Peyer's patch (tissue), 4 donors: ENCODE measurements at places on chromosomes 1 and 21.

GRCh38 chr1:42732126-42732680 is 7.8 kb downstream of the CLDN19 start:
- DNase-seq: no peak

DNA sequence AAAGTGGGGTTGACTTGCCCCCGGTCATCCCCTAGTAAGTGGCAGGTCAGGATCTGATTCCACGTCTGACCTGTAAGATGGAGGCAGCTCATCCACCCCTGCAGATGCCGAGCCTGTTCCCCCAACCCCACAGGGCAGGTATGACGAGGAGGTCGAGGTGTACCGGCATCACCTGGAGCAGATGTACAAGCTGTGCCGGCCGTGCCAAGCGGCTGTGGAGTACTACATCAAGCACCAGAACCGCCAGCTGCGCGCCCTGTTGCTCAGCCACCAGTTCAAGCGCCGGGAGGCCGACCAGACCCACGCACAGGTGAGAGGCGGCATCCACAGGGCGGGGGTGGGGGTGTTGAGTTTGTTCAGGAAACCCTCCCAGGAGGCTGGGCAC is 9.6 kb downstream of the TMEM201 start:
- DNase-seq: no peak

DNA sequence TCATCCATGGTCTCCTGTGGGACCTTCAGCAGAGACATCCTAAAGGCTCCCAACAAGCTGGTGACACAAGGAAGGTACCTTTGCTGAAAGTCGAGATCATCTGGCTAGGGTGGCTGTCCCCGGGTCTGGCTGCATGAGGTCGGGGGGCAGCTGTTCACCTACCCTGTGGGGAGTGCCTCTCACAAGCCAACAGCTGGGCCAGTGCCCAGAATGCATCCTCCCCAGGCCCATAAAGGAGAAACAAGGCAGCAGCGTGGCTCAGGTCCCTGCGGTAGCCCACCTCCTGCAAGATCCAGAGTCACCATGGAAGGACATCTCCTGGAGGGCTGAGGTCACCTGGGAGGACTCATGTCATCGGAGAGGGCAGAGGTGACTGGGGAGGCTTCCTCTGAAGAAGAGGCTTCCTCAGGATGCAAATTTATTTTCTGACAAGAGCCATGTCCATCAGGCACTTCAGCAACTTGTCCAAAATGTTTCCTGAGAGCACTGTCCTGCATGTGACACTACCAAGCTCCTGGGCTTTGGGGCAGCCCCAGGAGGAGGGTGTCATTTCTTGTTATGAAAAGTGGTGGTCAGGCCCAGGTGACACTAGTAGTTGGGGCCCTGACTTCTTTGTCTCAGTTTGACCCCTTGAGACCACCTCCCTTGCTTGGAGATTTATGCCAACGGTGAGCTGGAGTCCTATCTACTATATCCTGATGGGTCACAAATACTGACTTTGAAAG is 6.7 kb upstream of the SMYD3 start:
- no peak for DNase-seq

DNA sequence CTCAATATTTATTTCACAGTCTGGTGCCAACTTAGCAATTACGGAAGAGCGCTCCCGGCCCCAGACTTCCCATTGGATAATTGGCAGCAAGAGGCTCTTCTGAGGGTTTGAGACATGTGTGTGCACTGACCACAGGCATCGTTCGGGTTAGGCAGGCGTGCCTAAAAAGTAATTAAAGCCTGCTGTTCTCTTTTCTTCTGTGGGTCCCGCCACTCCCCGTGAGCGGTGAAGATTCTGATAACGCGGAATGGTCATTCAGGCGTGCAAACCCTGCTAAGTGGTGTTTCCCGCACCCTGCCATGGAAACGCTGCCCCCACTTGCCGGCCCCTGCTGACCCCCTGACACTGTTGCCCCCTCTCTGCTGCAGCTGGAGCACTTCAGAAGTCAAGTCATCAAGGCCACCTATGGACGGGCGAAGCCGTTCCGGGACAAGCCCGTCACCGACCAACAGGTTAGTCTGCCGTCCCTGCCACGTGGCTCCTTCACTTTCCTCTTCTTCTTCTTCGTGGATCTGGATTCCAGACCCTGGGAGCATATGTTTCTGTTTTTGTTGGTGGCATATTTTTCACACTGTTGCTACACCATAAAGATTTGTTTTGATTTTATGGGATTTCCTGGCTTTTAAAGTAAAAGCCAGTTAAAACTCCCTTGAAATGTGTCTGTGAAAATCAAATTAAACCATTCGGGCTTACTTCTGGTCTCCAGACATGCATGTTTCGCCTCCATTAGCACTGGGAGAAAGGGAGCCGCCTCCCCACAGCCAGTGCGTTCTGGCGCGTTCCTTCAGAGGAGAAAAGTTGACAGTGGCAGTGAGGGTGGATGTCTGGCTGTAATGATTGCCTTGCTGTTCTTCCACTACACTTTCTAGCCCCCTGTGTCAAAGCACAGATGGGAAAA is 79.9 kb downstream of the FHAD1 start:
- DNase-seq: no peak

- DNase-seq: no peak
Measured at GRCh38 chr1:63721531-63722189, 52.2 kb upstream of the ROR1 start.

DNA sequence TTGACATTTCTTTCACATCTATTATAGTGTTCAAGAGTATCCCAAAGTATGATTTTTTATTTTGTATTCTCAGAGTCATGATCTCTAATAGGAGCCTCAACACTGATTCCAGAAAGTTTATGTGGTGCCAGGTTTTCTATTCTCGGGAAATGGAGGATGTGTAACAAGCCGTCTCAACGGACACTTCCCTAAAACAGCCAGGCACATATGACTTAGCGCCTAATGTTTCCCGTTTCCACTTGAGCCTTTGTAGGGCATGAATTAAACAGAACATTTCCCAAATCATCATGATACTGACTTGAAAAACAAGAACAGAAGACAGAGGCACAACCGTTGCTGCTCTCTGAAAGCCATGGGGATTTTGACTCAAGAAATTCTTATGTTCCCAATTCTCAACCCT is 8.0 kb downstream of the CYYR1 start:
- DNase-seq: no peak

- DNase-seq: no peak
Measured at GRCh38 chr21:38067086-38067739, 151.0 kb upstream of the KCNJ6 start.

DNA sequence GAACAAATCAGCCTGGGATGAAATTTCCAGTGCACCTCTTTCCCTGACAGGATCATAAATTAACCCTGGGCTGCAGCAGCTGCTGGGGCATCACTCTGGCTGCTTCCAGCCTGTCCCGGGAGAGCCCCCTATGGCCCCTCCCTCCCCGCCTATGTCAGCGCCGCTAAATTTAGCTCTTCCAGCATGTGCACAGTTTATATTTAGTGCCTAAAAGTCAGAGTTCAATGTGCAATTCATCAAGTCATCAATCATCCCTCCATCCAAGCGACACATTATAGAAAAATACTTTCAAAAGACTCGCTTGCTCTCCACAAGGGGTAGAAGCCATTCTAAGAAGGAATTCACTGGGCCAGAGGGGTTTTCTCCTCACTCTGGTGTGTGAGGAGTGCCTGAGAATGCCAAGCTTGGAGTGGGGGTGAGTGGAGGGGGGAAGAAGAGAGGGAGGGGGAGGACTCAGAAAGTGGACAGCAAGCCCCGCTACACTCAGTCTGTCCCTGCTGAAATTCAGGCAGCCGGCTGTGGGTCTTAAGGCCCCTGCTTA is 37.4 kb downstream of the XCL1 start:
- DNase-seq: no peak

GRCh38 chr1:226810681-226811080 is 59.7 kb upstream of the PSEN2 start:
- DNase-seq: no peak

DNA sequence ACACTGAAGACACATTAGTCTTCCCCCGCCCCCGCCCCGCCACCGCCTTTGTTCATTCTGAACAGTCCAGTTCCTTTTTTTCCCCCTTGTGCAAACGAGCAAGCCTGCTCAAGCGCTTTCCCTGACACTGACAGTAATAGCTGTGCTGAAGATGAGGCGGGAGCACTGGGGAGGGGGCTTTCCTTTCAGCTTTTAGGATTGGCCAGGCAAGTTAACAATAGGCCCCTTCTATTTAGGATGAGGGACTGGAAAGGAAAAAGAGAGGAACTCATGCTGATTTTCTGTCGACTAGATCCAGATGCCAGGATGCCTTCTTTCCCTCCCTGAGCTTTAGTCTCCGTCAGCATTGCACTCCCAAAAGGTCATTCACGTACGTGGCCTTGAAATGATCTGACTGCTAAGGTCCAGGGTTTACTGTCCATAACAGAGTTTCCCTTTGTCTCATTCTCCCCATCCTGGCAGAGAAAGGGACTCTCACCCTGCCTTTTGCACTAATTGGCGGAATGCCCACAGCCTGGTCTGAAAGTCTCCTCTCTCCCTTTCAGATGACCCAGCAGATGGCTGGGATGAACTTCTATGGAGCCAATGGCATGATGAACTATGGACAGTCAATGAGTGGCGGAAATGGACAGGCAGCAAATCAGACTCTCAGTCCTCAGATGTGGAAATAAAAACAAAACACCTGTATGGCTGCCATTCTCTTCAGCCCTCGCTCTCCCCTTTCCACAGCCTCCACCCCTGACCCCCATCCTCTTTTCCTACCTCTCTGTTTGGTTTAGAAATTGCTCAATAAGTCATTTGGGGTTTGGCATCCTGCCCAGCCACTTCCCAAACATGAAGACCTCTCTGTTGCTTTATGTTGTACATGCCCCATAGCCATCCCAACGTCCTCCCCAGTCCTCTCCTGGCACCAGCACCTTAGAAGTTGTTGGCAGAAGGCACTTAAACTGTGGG is 28.6 kb upstream of the ZFP69B start:
- DNase-seq: no peak

GRCh38 chr1:76170084-76170483 is 95.5 kb downstream of the ST6GALNAC3 start:
- DNase-seq: no peak

DNA sequence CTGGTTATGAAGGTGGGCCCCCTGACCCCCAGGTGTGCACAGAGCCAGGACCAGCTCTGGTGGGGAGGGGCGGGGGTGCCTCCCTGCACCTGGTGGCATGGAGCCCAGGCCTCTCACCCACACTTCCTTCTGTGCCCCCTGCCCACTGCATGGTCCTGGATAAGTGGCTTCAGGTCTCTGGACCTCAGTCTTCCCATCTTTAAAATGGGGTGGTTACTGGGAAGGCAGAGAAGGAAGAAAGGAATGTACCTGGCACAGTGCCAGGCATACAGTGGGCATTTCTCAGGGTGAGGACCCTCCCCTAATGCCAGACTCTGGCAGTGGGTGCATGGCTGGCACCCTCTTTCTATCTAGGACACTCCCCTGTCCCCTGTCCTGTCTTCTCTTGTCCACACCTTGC is 7.5 kb downstream of the CLCNKA start:
- no peak for DNase-seq

- DNase-seq: no peak
Measured at GRCh38 chr21:20404915-20405314, 593.3 kb upstream of the NCAM2 start.

GRCh38 chr1:155424091-155424490 is 103.4 kb downstream of the RUSC1 start:
- no peak for DNase-seq

- DNase-seq: no peak
Measured at GRCh38 chr1:216258386-216258785, 164.9 kb downstream of the USH2A start.

DNA sequence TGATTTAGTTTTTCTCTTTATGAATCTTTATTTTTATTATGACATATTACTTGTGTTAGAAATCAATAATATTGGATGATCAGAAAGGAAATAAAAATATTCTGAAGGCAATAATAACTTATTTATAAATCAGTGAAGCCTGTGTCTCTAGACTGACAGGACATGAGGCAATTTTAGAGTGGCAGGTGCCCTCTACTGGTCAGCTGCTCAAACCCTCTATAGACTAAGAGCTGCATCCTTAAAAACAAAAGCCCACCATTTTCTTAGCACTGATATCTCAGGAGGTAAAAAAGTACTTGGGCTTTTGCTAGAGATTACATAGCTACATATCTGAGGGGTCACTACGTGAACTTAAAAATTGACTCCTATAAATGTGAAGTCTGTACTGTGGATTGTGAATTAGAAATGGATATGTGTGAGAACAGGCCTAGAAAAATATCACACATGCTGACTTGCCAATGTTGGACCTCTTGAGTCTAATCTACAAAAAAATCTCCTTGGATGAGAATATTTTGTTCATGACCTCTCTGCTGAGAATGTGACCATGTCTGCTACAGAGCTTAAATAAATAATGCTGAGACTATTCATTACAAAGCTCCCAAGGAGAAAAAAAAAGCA is 597.9 kb upstream of the ADAMTS5 start:
- DNase-seq: no peak

DNA sequence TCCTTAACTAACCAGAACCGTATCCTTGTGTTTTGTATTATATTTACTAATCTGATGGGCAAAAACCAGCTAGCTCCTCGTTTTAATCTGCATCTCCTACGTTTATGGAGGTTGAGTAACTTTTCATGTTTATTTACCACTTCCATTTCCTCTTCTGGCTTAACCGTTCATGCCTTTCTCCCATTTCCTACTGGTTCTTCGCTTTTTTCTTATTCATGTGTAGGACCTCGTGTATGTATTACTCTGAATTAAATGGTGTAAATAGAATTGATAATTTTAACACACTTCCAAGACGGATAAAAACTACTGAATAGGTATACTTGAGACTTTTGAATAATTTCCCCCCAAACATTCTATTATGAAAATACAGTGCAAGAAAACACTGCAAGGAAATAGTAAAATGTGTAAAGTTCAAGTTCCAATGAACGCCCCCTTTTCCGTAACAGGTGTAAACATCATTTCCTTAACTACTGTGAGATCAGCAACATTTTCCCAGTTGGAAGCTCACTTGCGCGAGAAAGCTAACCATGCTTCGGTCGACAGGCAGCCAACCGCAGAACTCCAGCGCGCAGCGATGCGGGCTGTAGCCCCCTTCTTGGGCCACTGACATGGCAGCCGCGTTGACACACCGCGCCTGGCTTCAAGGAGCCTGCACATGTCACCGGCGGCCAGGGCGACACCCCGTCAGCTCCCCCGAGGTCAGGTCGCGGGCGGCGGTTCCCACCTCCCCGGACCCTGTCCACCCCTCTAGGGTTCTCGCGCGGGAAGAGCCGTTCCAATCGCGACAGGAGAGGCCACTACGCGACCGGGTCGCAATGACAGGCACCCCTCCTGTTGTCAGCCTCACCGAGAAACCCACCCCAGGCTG is 816 bp downstream of the EDEM3 start:
- DNase-seq: no peak

- no peak for DNase-seq
Measured at GRCh38 chr1:39826583-39826982, 37.9 kb upstream of the BMP8B start.

- no peak for DNase-seq
Measured at GRCh38 chr1:60402816-60403215, 329.2 kb upstream of the C1orf87 start.

- no peak for DNase-seq
Measured at GRCh38 chr1:28518745-28519341, 13.0 kb downstream of the RCC1 start.

GRCh38 chr1:109243860-109244552 is 5.3 kb upstream of the CELSR2 start:
- DNase-seq: no peak
